HS-5 (cell line): ENCODE measurements at places on chromosomes 5 and 9.

GRCh38 chr5:150551066-150551465, 43.1 kb downstream of the NDST1 start:
- no peak for DNase-seq

GRCh38 chr5:40074826-40075225, 604.9 kb upstream of the PTGER4 start:
- no peak for DNase-seq

GRCh38 chr5:171578829-171579491, 159.5 kb downstream of the FGF18 start:
- DNase-seq, result no peak

GRCh38 chr9:131028221-131028884, 19.4 kb downstream of the LAMC3 start:
- DNase-seq, result no peak

- DNase-seq, result no peak
Observed at GRCh38 chr5:16713386-16713928, 96.7 kb upstream of the RETREG1 start.

DNA sequence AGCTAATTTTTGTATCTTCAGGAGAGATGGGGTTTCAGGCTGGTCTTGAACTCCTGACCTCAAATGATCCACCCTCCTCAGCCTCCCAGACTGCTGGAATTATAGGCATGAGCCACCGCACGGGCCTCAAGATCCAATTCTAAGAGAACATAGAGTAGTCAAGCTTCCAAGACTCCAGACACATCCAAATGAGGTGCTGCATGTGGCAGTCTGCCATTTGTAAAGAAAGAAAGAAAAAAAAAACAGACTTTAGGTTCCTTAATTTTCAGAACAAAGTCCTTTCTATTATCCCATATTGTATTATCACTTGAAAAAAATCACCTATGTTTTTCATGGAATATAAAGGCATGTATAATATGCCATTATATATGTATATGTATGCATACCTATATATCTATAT, 2104.5 kb downstream of the MAT2B start:
- no peak for DNase-seq

- DNase-seq, result peak; percentile 29
Observed at GRCh38 chr9:87148331-87149104, 201.2 kb upstream of the GAS1 start.
